ENCODE measurements at places on chromosomes 7 and 10.

DNA sequence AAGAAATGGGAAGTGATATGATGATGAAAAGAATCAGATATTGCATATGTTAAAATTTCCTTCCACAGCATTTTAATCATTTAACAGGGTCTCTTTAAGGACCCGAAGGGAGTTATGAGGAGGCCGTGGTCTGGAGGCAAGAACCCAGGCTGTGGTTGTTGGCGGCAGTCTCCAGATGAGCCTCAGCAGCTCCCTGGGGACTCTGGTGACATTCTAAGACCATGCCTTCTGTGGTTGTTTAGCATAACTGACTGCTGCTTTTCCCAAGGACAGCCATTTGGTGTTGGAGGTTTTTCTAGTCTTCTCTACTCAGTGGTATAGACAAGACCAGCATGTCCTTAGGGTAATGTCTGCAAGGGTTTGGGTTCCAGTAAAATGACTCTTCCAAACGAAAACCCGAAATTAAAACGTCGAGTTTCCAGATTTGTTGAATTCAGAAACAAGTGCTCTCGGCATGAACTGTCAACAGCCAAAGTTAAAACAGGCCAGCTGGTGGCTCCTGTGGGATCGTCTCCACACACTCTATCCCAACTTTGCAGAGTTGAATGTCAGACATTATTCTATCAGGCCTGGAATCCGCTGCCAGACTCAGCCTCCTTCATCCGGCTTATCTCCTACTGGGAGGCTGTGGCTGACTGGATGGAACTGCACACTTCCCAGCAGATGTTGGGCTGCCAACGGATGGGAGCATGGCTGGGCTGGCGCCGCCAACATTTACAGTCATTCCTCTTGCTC is 183.1 kb downstream of the TAX1BP1 start:
- DNase-seq: no peak

- DNase-seq: no peak
Observed at GRCh38 chr7:145698526-145699262, 417.9 kb upstream of the CNTNAP2 start.

DNA sequence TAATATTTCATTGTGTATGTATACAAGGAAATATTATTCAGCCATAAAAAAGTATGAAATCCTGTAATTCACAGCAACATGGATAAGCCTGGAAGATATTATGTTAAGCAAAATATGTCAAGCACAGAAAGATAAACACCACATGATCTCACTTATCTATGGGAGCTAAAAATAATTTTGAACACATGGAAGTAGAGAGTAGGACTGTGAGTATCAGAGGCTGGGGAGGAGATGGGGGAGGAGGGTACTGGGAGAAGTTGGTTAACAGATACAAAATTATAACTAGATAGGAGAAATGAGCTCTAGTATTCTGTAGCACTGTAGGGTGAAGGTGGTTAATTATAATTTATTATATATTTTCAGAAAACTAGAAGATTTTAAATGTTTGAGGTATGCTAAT is 132.7 kb downstream of the DOCK4 start:
- DNase-seq: no peak

- DNase-seq: no peak
Observed at GRCh38 chr10:122138831-122139625, 132.1 kb upstream of the BTBD16 start.

Data from dermis blood vessel endothelial cell (primary cell).